NCI-H446 treated with DMSO at 0.1 percent for 48 hours (cell line): ENCODE measurements at places on chromosomes 7 and 10.

DNA sequence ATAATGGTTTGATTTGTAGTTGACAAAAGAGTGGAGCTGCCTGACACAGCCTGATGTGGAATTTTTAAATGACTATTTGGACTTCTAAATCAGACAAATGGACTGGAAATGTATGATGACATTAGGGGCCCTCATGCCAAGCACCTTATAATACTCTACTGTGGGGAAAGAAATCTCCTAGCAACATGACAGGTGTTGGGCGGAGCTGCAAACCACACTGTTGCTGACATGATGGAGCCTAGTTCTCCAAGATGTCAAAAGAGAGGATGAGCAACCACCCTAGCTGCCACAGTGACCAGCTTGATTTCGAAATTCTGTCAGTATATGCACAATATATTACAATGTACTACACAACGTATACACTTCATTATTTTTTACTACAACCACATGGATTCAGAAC is 65.8 kb downstream of the RHOBTB1 start:
- DNase-seq, result no peak

DNA sequence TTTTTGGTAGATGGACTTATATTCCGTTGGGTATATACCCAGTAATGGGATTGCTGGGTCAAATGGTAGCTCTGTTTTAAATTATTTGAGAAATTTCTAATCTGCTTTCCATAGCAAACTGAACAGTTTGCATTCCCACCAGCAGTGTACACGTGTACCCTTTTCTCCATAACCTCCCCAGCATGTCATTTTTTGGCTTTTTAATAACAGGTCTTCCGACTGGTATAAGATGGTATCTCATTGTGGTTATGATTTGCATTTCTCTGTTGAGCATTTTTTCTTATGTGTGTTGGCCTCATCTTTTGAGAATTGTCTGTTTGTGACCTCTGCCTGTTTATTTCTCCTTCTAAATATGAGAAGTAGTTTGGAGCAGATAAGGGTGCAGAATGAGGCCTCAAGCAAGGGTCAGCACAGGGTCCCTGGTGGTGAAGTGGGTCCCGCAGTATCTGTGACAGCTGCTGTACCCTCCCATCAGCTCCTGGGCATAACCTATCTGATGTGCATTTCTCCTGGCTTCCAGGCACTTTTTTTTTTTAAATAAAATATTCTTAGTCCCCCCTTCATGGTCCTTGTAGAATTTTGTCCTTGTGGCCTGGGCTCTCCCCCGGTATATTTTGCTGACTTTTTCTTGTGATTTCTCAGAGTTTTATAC is 73.5 kb downstream of the PROSER2 start:
- no peak for DNase-seq

- no peak for DNase-seq
Measured at GRCh38 chr10:47095211-47095610, 184.0 kb downstream of the PTPN20 start.

- no peak for DNase-seq
Measured at GRCh38 chr10:70856454-70856853, 31.9 kb downstream of the PCBD1 start.

DNA sequence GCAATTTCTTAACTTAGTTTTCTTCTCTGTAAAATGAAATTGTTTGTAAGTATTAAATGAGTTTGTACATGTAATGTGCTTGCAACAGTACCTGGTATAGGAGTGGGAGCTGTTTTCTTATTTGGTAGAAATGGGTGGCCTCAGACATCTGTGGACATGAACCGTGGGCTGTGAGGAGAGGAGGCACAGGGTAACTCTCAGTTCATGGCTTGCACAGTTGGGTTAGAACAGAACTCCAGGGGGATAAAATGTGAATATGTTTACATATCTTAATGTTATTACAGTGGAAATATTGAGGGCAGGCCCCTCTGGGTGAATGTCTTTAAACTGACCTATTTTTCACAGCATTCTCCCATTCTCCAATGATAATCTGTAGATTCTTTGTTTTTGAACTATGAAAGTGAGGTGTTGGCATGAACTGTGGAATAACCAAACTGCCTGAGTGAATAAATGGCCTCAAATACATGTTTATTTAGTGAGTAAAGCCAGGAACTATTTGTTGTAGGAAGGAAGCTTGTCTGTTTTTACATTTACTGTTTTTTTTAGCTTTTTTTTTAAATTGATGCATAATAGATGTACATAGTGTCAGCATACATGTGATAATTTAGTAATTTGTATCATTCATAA is 2.6 kb downstream of the ABCA13 start:
- no peak for DNase-seq

DNA sequence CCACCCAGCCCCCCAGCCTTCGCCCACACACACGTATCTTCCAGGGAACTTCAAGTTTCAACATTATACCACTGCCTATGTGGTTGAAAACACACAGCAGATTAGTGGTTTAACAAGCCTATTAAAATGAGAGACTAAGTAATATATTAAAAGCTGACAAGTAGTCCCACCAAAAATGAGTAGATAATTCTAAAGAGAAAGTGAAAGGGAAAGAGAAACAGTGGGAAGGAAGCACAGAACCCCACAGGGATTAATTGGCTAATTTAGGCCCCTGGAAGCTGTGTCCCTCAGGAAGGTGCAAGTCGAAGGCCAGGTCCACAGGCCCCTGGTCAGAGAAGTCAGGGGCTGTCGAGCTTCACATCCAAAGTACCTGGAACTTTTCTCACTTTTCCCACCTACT is 210.5 kb upstream of the YAE1 start:
- no peak for DNase-seq

DNA sequence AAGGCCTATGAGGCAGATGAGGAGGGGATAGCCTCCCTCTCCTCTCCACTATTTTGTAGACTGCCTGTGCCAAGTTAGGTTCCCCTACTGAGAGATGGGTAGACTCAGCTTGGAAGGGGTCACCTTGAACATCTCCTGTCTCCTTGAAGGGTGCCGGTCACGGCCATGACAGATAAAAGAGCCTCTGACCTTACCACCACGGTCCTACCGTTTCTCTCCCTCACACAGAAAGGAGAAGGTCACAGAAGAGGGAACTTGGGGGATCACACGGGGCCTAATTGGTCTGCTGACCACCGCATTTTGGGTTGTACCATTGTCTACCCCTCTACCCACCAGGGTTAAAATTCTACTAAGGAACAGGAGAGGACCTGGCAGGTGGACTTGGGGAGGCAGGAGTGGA is 17.0 kb downstream of the PRSS2 start:
- no peak for DNase-seq

DNA sequence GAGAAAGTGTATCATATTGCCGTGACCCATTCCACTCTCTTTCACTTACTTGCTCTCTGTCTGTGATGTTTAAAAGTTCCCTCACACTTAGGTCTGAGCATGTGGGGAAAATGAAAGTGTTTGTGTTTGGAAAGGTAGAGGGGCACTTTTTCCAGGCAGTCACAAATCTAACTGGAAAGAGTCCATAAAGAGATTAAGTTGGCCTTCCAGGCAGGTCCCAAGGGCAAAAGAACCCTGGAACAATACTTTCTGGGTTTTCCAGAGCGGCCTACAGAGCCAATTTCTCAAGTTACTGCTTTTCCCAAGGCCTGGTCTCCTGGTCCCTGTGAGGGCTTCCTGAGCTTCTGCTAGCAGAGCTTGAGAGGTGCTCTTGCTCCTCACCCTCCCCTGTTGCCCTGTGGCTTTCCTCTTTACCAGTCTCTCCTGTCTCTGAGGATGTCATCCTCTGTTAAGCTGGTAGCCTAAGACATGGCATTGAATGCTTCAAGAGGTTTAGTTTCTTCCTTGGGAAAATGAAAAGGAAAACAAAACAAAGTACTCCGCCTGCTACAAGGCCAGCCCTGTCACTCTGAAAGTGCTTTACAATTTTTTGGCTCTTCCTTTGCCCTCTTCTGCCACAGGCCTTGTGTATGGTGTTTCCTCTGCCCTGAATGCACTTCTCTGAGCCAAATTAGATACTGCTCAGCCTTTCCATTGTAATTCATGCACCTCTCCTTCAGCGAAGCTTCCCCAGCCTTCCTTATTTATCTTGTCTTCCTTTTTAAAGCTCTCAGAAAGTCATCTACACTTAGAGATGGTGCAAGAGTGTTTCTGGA is 20.1 kb downstream of the TES start:
- DNase-seq, result no peak

GRCh38 chr10:14020037-14020664 is 310.6 kb downstream of the FRMD4A start:
- no peak for DNase-seq

- no peak for DNase-seq
Measured at GRCh38 chr10:27241010-27241651, 534 bp upstream of the ACBD5 start.

GRCh38 chr10:53183733-53184132 is 411.1 kb upstream of the MBL2 start:
- no peak for DNase-seq

DNA sequence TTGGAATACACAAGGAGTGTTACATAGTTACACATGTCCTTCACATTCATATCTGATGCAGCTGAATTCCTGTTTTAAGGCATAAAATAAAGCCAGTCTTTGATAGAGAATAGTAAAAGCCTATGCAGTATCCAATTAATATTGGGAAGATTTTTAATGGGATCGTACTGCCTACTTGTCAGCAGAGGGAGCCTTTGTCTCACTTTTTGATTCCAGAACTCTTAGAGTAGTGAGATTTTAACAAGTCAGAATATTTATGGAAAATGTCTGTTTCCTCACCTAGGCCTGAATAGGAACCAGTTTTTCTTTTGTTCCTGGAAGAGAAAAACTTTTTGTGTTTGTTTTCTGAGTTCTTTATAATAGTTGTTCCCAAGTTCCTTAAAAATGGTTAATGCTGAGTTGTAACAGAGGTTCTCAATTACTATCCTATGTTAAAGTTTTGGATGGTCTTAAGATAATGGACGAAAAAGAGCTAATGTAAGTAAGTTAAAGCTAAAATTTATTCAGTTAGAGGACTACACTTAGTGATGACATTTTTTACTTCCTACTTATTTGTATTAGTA is 114.0 kb downstream of the BBS9 start:
- peak; percentile 37 for DNase-seq

DNA sequence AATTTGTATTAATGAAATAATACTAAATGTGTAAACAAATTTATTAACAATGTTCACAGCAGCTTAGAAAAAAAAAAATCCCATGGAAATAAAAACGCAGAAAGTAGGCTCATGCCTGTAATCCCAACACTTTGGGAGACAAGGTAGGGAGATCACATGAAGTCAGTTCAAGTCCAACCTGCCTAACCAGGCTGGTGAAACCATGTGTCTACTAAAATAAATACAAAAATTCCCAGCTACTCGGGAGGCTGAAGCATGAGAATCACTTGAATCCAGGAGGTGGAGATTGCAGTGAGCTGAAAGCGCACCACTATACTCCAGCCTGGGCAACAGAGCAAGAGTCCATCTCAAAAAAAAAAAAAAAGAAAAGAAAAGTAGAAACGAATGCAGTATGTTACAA is 36.2 kb downstream of the LARP4B start:
- DNase-seq, result no peak

- no peak for DNase-seq
Measured at GRCh38 chr7:23404546-23405239, 65.6 kb downstream of the IGF2BP3 start.

GRCh38 chr7:104955276-104955675 is 58.7 kb upstream of the KMT2E start:
- no peak for DNase-seq

GRCh38 chr10:113541549-113541927 is 11.3 kb upstream of the HABP2 start:
- DNase-seq, result no peak

GRCh38 chr10:79070081-79070605 is 1.4 kb downstream of the ZMIZ1 start:
- DNase-seq, result peak; percentile 15

- DNase-seq, result no peak
Measured at GRCh38 chr7:150408393-150409299, 29.5 kb downstream of the ZNF775 start.

GRCh38 chr10:9274206-9274755 is 1219.8 kb downstream of the GATA3 start:
- no peak for DNase-seq

DNA sequence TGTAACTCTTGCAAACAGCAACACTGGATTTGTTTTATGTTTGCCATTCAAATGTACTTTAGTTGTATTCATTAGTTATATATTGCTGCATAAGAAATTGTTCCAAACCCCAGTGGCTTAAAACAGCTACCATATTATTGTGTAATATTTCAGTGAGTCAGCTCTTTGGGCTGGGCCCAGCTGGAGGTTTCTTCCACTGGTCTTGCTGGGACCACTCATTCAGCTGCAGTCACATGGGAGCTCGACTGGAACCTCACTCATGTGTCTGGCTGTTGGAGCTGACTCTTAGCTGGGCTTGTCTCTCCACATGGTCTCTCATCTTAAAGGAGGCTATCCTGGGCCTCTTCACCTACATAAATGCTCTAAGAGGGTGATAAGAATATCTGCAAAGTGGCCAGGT is 23.2 kb upstream of the PIP4K2A start:
- no peak for DNase-seq

DNA sequence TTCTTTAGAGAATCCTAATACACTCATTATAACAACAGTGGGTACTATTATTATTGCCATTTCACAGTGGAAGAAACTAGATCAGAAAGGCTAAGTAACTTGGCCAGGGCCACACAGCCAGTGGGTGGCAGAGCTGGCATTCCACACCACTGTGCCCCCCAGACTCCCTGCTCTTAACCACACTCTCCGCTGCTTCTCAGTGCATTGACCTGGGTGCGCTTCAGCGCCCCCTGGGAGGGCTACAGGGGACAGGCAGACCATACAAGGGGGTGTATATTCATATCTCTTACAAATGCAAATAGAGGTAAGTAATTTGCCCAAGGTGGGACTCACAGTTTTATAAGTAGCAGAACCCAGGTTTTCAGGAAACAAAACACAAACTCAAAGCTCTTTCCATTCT is 77.0 kb upstream of the NMT2 start:
- no peak for DNase-seq

DNA sequence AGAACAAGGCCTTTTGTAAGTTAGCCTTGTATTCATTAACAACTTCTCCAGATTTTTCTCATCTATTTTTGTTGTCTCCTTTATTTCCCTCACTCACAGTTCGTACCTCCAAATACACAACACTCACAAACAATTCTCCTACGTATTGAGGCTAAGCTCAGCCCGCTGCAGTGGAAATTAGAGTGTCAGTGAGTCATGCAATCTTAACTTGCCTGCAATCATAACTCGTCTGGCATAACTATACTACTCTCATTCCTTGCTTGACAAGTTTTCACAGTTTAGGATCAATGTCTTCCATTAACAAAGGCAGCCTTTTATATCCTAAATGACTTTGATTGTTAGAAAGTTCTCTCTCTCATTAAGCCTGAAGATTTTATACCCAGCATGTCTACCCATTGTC is 23.8 kb downstream of the TMEM196 start:
- DNase-seq, result no peak

- no peak for DNase-seq
Measured at GRCh38 chr7:132758986-132759385, 182.7 kb upstream of the PLXNA4 start.

GRCh38 chr7:100965723-100966541 is 3.4 kb upstream of the MUC12 start:
- DNase-seq, result no peak

DNA sequence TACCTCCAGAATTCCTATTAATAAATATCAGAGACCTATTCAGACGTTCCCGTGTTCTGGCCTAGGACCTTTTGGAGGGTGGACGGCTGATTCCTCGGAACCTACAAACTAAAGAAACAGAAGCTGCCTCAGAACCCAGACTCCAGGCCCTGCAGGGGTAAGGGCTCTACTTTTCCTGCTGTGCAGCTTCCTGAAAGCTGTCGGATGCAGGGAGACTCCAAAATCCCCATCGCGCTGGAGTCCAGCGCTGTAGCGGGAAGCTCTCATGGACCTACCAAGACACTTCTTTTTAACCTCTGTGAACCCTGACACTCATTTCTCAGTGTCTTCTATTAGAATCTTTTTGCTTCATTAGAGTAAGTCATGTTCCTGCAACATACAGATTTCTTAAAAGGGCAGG is 244.5 kb upstream of the PITRM1 start:
- no peak for DNase-seq
